ENCODE measurements at places on chromosomes 4 and X.

DNA sequence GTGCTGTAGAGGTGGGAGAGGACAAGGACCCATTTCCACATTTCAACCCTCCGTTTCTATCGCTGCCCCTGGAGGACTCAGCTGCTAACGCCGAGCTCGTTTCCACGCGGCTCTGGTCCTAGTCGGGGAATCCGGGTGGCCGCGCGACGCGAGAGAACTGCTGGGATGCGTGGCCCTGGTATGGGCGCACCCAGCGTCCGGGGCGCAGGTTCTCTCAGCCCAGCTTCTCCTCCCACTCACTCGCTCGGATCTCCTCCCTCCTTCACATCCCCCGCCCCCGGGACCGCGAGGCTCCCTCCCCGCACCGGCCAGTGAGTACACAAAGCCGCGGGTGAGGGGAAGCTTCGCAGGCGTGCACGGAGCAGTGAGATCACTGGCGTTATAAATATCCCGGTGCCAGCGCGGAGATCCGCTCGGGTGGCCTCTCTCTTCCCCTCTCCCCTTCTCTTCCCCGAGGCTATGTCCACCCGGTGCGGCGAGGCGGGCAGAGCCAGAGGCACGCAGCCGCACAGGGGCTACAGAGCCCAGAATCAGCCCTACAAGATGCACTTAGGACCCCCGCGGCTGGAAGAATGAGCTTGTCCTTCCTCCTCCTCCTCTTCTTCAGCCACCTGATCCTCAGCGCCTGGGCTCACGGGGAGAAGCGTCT, at the start of gene FGF5:
TSS of gene FGF5 (plus strand) at position 412 of the 649 bp plus-strand sequence. CDS start at position 573, 161 bp downstream.
- DNase-seq: no peak

DNA sequence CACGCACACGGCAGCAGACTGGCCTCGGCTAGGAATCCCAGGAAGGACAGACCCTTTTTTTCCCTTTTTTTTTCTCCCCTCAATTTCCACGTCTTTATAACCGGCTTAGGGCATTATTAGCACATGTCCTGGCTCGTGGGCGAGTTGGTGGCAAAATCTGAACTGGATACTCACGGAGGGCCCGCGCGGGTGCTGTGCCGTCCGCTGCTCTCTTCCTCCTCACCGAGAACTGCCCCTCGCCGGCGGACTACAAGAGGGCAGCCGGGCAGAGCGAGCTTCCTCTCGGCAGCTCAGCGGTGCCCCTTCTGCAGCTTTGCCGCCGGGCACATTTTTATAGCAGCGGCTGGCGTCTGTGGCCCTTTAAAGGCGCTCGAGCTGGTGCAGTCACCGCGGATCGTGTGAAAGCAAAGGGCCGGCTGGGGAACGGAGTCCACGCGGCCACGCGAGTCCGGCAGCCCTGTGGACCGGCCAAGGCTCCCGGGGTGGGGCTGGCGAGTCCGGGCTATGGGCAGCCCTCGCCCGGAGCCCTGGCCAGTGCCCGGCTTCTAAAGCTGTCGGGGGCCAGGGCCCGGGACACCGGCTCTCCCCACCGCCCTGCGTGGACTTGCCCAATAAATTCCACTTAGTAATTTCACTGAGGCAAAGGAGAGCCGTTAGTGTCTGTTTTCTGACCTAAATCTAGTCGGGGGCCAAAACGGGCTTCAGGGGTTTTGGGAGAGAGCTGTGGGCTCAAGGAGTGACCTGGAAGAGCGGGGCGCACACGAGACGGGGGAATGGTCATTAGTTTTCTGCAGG, 1.3 kb upstream of the CITED1 start:
- peak; percentile 82 for DNase-seq

GRCh38 chr4:48974979-48975640, 11.0 kb upstream of the CWH43 start:
- DNase-seq: no peak

DNA sequence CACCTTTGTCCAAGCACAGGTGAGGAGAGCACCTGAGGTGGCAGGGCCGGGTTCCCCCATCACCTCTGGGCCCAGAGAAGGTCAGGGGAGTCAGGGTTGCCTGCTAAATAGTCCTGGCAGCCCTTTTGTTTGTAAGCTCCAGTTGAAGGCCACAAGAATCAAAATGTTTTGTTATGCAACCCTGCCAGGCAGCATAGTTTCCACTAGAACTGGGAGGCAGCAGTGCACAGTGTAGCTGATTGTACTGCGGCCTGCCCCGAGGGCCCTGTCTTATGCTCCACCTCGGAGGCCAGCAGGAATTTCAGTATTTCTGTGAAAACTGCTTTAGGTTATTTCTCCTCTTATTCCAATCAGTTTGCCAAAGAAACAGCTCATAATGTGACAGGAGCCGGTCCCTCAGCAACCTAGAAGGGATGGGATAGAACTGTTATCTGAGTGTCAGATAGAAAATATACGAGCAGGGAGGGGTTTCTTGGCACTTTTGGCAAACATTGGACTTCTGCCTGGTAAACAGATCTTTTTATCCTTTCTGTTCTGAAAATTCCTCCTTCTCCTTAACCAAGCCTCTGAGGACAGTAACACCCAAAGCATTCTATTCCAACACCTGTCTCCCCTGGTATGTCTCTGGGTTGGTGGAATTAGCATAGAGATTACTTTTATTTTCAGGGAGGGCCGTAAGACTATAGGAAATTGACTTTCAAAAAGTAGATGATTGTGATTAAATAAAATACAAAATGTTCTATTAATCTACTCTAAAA, 93.6 kb downstream of the LNX1 start:
- DNase-seq: no peak

DNA sequence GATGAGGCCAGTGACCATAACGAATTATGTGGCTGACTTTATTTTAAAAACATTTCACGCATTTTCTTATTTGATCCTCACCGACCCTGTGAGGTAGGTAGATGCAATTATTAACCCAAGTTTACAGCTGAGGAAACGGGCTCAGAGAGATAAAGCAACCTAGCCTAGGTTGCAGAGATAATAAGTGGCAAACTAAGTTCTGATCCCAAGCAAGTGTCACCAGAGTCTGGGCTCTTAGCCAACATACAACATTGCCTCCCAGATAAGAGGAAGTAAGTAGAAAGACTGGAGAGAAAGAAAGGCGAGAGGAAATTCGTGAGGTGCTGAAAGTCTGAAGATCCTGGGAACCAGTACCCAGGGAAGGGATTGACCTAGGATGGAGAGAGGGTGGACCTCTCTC, 77.4 kb upstream of the GPR50 start:
- no peak for DNase-seq

DNA sequence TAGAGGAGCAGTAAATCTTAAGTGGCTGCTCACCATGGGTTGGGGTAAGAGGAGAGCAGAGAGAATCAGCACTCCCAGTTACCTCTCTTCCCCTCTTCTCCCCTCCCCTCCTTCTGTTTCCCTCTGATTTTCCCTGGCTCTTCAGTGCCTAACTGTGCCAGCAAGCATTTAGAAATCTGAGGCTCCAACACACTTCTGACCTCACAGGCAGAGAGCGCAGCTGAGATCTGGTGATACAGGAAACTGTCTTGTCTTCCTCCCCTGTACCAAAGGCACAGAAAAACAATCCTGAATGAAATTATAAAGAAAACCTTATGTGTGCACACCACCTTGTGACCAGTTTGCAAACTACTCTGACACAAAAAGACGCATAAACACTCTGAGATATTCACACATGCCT, 82.4 kb upstream of the SMIM10 start:
- DNase-seq: peak; percentile 14

- DNase-seq: no peak
Observed at GRCh38 chrX:72676465-72676864, 37.6 kb downstream of the PHKA1 start.

DNA sequence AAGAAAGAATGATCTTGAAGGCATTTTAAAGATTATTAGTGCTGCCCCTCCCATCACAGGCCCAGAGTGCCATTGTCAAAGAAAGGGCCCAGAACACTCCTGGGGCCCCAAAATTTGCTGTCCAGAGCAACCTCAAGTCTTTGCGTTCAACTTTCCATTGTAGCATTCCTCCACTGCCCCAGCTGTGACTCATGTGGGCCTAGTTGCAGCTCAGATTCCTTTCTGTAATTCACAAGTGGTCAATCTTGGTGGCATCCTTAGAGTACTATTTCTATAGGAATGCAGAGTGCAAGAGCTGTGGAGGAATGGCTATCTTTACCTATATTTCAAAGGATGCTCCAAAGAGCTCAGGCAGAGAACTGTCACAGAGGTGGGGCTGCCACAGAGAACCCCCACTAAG, 1500.8 kb upstream of the IGFBP7 start:
- no peak for DNase-seq

GRCh38 chrX:1397001-1397400, 5.1 kb upstream of the SLC25A6 start:
- DNase-seq: no peak

GRCh38 chr4:95599777-95600400, 51.1 kb upstream of the UNC5C start:
- DNase-seq: no peak

GRCh38 chr4:113607147-113607720, 154.3 kb downstream of the CAMK2D start:
- DNase-seq: no peak

GRCh38 chr4:42015438-42015837, 25.1 kb downstream of the SLC30A9 start:
- no peak for DNase-seq

DNA sequence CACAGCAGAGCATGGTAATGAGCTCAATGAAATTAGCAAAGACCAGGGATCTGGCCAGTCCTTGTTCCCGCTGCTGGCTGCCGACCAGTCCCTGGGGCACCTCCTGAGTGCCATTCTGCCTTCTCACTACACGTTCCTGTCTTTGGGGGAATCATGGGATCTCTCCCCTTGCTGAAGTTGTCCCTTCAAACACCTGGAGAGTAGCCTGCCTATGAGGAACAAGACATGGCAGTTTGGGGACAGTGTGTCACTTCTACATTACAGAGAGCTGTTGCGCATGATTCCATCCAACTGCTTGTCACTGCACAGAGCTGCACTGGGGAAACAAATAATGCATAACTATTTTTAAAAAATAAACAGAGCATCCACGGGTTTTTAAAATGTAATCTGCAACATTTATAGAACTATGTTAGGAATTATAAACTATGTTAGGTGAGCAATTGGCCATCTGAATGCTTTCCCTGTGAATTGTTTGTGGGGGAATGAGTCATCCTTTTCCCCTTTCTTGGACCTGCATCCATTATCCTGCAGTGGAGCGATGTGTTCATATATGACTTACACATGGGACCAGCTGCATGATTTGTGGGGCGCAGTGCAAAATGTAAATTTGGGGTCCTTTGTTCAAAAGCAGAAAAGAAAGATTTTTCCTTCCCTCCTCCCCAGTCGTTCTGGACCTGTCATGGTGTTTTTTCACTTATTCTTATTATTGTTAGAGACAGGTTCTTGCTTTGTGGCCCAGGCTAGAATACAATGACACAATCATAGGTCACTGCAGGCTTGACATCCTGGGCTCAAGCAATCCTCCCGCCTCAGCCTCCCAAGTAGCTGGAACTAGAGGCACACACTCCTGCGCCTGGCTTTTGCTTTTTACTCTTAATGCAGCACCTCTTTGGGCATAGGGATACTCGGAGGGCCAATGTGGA, 115.0 kb upstream of the TBL1X start:
- DNase-seq: peak; percentile 36

DNA sequence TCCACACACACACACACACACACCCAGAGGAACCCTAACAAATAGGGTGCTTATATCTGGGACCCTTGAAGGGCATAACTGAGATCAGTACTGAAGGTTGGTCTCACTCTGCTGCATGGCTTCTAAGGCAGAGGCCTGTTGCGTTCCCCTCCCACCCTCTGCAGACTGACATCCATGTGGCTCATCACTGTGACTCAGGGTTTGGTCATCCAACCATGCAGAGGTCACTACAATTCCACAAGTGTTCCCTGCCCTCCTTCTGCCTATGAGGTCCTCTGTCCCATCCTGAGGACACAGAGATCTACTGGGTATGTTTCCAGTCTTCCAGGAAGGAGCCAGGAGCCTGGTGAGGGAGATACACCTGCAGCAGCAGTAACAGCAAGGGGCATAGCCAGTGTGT, 55.8 kb downstream of the XAGE2 start:
- DNase-seq: peak; percentile 3

DNA sequence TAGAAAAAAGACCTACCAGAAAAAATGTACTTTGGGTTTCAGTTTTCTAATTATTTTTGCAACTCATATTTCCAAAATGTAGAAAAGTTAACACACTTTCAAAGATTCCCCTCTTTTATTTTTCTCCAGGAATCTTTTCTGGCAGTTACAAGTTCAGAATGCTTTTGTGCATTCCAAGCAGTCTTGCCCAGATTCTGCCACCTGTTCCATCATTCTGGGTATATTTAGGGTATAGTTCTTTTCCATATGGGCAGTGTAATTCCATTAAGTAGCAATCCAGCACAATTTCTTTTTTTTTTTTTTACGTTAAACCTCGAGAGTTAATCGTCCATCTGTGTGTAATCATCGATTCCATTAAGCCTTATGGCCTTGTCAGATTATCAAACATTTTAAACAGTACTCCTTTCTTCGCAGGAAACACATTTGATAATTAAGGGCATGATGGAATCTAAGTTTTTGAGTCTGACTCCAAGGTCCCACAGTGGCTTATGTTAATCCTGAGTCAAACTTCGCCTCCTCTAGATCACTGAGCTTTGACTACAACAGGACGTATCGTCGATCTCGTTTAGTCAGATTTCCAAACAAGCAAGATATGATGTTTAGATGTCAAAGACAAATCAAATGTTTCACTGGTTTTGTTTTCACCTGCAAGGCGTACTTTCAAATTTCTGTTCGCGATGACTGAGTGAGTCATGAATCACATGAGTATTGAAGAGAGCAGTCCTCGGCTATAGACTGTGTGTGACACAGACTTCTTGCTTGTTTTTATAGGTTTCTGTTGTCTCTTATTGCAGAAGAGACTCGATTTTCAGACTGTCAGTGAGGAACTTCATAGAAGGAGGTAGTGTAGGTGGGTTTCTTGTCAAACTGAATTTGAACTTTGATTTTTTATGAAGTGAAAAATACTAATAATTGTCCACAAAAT, 118.9 kb upstream of the GK2 start:
- no peak for DNase-seq

- DNase-seq: peak; percentile 67
Observed at GRCh38 chr4:183335369-183335940, 13.2 kb upstream of the CLDN24 start.

GRCh38 chr4:159013692-159014091, 89.2 kb upstream of the RAPGEF2 start:
- DNase-seq: no peak

GRCh38 chrX:22032084-22032483, at the start of gene PHEX:
Gene PHEX (plus strand): TSS chrX:22032325. CDS start chrX:22033006, 681 bp downstream.
- DNase-seq: no peak

DNA sequence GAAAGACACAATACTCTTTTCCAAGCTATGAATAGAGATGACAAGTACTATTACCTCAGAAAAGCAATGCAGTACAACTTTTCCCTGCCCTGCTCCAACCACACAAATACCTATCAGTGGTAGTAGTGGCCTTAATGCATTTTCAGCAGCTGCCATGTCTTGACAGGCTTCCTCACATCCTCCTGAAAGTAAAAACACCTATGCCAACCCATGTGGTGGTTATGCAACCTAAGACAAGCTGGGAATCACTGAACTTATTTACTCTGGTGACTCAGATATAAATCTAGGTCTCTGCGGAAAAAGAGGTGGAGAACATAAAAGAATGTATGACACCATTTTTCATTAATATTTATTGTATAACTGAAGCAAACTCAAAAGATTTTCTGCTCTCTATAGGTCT, 14.5 kb downstream of the WDFY3 start:
- DNase-seq: no peak
